ENCODE measurements at places on chromosomes 3 and 15.
A peak's percentile ranks its signal among the peaks of the same experiment; 100 is the strongest.

- no peak for DNase-seq
These were observed 3.6 kb downstream of the HAPLN3 start for GRCh38 chr15:88891540-88892254.

DNA sequence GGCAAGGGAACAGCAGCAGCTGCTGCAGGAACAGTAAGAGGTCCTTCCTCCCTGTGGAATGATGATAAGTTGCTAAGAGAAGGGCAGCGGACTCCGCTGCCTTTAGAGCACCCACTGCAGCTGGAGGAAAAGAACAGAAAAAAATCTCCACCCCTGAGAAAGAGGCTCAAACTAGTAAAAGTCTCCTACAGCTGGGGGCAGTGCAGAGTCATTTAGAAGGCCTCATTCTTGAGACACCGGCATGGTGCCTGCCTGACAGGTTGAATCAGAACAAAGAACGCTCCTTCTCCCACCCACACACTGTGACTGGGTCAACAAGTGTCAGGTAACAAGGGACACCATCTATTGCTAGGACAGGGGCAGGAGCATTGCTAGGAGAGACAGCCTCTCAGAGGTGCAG lies 188.4 kb downstream of the ABHD5 start:
- DNase-seq: no peak

GRCh38 chr3:83941990-83942745 lies 1016.6 kb upstream of the CADM2 start:
- no peak for DNase-seq

DNA sequence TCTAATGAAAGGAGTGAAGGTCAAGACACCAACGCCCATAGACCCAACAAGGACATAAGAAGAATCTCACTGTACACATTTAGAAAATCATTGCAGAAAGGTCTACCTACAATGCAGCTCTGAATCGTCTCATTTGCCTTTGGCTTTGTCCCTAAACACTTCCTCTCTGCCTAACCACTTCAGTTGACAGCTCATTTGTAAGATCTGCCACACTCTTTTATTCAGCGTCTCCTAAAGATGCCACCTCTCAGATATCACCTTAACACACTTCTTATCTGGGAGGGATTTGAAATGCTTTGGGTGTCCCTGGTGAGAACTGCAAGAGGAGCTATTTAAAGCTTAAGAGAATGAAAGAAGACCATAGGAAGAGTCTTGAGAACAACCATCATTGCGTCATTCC lies 38.7 kb downstream of the RAB27A start:
- no peak for DNase-seq

GRCh38 chr3:128483657-128484403 lies 9.2 kb downstream of the GATA2 start:
- no peak for DNase-seq

- no peak for DNase-seq
These were observed 274.1 kb downstream of the SHQ1 start for GRCh38 chr3:72574144-72574543.

- no peak for DNase-seq
These were observed 41.9 kb downstream of the PLD1 start for GRCh38 chr3:171768281-171768900.

DNA sequence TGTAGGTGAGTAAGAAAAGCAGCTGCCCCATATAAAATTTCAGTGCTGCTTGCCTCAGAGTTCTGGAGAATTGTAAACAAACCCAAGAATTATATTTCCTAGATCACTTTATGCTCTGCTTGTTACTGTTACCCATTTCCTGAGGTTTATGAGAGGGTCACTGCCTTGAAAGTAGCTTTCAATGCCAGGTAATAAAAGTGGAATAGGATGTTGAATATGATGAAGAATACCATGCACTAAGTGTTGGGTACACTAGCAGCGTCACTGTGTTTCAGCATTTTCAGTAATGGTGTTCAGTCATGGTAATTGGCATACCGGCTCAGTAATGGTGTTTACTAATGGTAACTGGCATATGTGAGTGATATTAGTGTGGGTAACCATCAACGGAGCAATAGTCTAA lies 449.8 kb upstream of the TPRG1 start:
- DNase-seq: no peak

DNA sequence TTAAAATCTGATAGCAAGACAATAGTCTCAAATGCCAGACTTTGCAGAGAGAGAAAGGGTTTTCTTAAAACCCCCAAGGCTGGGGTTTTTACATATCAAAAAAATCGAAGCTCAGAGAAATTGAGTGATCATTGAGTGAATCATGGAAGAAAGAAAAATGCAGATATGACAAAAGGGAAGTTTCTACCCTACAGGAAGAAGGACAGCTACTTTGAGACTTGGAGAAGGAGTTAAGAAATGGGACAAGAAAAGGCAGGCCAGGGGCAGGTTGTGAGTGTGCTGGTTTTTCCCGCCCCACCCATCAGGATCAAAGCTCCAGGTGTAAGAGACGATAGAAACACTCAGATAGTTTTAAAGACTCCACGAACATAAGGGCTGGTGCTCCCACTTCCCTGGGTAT lies 18.6 kb downstream of the TMEM158 start:
- no peak for DNase-seq

GRCh38 chr3:66107855-66108254 lies 69.1 kb upstream of the MAGI1 start:
- no peak for DNase-seq

DNA sequence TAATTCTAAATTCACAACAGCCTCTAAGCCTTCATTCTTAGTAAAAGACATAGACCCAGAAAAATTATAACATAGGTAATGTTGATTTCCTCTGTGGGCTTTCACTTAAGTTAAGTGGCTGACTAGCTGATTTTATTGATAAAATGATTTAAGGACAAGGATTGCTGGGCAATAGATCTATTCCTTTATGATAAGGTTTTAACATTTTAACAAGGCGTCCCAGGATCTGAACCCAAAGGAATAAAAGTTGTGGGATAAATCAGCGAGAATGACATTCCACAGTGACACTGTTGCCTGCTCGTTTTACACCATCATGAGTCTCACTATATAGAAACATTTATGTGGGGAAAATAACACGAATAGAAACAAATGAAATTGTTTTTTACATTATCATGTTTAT lies 1151.0 kb downstream of the ZPLD1 start:
- DNase-seq: no peak

DNA sequence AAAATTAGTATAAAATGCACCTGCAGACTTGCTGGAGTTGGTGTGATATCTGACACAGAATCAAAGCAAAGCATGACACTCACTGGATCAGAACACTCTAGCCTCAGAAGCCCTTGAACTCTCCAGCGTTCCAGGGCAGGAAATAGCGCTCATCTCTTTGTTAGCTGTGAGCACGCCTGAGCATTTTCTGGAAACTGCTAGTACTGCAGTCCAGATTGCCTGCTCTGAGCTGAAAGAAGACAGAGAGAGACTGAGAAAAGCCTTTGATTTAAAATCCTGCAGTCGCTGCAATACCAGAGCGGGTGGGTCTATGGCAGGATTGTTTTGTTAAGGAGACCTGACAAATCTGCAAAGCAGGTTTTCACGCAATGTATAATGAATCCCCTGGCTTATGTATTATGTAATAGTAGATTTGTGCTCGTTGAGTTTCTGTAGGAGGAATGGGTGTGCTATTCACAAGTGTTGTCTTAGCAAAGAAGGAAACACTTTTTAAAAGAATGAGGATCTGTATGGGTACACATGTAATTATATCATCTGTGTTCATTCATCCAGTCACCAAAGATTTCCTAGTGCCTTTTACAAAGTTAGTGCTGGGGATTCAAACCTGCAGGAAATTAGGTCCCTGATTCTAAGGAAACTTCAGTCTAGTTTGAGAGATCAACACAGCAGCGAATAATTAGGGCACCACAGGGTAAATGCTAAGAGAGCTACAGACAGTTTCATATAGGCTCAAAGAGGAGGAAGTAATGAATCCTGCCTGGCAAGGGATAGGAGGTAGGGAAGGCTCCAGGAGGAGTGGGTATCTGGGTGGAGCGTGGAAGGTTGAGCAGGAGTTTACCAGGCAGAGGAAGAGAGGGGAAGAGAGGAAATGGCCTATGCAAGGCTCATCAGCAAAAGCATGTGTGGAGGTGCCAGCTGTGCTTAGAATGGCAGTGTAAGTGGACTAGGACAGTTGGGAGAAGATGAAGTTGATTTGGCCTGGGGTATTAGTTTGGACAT lies 26.1 kb upstream of the MGLL start:
- no peak for DNase-seq

DNA sequence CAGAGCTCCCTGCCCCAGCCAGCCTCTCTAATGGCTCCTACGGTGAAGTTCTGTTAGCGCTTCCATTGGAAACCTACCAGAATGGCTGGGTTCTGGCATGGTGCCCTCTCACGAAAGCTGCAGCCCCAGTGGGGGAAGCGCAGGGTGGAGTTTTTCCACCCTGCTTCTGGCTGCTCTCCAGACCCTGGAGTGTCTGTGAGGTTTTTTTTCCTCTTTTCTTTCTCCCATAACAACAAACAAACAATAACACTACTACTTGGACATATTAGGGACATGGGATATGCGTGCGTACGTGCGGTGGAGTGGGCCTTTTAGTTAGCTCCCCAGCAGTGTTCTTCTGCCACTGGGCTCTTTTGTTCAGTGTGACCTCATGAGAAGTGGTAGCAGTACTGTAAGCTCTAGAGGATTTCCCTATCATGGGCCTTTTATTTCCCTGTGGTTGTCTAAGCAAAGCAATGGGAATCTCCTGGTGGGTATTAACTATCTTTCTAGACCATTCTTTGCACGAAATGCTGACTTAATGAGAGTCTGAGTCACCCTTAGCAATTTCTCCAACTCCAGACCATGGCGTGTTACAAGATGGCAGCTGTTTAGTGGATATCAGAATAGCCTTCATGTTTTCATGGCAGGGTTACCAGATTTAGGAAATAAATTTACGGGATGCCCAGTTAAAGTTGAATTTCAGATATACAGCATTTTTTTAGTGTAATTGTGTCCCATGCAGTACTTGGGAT lies 161.9 kb downstream of the FNDC3B start:
- peak; percentile 87 for DNase-seq

GRCh38 chr15:82132742-82133141 lies 86.9 kb upstream of the MEX3B start:
- no peak for DNase-seq

DNA sequence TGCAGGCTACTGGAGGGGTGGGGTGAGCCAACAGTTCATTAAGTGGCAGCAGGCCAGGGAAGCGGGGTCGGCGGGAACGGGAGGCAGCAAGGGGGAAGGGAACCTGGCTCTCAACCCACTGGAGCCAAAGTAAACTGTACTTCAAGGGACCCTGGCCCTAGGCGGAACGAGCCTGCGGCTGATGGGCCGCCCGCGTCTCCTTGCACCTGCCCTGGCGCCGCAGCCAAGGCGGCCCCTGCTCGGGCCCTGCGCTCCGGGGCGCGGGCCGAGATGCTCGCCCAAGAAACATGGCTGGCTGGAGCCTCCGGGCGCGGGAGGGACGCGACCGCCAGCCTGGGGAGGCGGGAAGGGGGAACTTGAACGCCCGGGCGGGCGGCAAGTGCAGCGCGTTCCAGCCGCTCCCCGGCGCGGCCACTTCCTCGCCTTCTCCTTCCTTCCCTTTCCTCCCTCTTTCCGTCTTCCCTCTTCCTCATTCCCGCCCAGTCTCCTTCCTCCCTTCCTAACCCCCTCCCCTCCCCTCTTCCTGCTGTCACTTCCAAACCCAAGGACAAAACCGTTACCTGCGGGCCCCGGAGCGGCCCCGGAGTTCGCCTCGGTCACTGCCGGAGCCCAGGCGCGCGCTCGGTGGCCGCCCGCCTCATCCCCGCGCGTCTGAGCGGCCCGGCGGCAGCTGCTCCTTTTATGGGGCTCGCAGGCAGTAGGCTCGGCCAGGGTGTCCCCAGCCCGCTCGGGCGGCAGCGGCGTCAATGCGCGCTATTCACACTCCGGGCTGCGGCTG lies 489.7 kb downstream of the MAGI1 start:
- no peak for DNase-seq

GRCh38 chr15:50330921-50331320 lies 24.1 kb downstream of the GABPB1 start:
- no peak for DNase-seq

DNA sequence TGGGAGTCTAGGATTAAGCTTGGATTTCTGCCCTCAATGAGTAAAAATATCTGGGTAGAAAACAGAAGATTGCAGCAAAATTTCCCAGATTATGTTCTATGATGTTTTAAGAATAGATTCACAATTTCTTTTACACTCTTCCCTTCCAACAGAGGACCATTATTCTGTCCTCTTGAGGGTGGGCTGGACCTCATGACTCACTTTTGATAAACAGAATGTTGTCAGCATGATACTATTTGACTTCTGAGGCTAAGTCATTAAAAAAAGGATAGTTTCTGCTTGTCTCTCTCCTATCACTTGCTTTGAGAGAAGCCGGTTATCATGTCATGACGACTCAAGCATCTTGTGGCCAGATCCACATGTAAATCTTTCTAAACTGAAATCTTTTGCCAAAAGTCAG lies 396.2 kb upstream of the CDIN1 start:
- no peak for DNase-seq

Measured in brain pericyte (primary cell).